ENCODE measurements at places on chromosomes 12 and 14.

DNA sequence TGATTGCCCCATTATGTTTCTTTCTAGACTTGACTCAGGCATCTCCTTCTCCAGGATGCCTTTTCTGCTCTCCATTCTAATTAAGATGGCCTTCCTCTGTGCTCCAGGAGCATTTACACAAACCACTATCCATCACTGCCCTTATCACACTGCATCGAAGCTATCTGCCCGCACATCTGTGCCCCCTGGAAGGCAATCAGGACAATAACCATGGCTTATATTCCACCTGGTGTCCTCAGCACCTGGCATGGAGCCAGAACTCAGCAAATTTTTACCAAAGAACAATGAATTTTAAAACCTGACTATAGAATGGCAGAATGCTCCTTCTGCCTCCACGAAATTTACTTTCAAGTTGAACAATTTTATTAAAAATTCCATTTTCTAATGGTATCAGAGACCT lies 465.8 kb downstream of the APAF1 start:
- DNase-seq, result no peak

DNA sequence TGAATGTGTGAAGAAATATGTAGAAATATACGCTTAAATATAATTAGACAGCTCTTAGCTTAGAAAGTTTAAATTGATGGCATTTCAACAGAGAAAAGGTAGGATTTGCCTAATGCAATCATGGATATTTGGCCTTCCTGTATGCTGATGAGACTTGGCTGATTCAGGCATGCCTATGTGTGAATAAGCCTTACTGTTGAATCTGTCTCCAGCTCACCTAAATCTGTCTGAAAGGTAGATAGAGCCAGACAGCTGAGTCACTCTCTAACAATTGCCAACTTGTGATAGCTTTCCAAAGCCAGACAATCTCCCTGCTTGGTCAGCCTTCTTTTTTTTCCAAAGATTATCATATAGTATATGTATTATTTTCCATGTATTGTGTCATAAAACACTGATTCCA lies 92.8 kb upstream of the FLRT2 start:
- no peak for DNase-seq

GRCh38 chr14:91906374-91906773 lies 39.0 kb upstream of the TC2N start:
- no peak for DNase-seq

DNA sequence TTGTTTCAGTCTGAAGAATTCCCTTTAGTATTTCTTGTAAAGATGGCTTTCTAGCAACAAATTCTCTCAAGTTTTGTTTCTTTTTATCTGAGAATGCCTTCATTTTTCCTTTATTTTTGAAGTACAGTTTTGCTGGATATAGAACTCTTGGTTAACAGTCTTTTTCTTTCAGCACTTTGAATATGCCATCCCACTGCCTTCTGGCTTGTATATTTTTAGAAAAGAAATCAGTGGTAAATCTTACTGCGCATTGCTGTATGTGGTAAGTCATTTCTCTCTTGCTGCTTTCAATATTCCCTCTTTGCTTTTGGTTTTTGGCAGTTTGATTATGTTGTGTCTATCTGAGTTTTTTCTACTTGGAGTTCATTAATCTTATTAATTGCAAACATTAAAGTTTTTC lies 16.8 kb upstream of the PPM1A start:
- no peak for DNase-seq

- DNase-seq, result no peak
Observed at GRCh38 chr12:71704920-71705319, 19.0 kb downstream of the TMEM19 start.

GRCh38 chr14:21933681-21934080 lies 260.1 kb upstream of the OR4E1 start:
- DNase-seq, result no peak

DNA sequence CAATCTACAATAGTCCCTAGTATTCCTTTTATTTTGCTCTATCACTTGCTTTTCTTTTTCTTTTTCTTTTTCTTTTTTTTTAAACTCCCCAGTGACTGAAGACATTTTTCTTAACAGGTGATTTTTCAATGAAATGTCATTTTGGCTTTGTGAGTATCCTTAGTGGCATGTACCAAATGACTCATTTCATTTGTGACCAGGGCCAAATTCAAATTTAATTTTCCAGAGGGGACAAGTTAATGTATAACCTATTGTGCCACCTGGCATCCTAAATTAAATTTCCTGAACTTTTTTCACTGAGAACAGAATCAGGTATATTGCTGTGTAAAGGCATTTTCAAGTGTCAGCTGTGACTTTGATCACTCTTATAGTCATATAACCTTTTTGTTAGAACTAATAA lies 39.7 kb upstream of the SYT1 start:
- no peak for DNase-seq

DNA sequence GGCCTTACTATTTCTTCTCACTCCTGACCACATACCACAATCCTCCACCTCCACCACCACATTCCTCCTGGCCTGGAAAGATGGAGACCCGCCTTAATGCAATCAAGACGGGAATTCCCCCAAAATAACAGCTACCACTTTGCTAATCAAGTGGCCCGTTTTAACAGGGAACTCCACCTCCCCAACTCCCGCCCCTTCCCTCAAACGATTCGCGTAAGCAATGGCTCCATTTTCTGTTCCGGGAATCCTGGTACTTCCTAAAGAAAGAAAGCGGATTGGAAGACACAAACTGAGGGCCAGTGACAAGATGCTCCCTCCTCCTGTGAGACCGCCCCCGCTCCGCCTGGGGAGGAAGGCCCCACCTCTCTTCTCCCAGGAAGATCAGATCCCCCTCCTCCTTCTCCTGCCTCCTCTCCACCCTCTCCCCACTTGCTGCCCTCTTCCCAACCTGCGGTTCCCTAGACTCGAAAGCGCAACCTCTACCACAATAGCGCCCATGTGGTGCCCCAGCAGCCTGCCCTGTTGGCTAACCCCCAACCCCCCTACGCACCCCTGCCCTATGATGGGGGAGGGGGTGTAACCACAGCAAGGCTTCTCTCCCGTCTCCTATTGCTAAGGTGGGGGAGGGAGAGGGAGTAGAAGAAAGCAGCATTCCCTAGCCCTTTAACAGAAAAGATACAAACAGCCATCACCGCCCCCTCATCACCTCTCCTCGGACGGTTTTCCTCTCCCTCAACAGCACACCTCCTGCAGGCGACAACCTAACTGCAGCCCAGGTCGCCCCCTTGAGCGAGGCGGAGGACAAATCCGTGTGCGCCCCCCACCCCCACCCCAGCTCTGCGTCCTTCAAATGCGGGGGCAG lies 777 bp downstream of the ARF3 start:
- peak; percentile 43 for DNase-seq

- DNase-seq, result no peak
Observed at GRCh38 chr14:91373591-91374254, 43.9 kb downstream of the CCDC88C start.

- DNase-seq, result no peak
Observed at GRCh38 chr12:55829967-55830600, 697 bp upstream of the DNAJC14 start.

- DNase-seq, result no peak
Observed at GRCh38 chr14:22601456-22601855, 3.4 kb downstream of the ABHD4 start.

DNA sequence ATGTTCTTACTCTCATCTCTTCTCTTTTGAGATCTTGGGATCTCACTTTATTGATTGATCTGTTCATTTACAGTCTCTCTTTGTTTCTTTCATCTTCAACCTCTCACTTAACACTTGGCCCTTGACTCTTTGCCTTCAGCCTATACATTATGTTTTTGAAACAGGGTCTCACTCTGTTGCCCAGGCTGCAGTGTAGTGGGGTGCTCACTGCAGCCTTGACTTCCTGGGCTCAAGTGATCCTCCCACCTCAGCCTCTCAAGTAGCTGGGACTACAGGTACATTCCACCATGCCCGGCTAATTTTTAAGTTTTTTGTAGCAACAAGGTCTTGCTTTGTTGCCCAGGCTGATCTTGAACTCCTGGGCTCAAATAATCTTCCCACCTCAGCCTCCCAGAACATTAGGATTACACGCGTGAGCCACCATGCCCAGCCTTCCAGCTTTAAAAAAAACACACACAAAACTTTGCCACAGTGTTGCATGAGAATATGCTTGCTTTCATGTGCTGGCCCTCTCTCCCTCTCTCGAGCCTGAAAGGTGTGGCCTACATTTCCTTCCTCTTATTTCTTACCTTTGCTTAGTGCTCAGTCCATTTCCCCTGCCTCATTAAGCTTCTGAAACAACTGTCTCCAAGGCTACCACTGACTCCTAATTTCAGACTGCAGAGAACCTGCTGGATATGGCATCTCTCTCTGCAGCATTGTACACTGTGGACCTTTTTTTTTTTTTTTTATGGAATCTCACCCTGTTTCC lies 9.9 kb downstream of the DIP2B start:
- DNase-seq, result no peak

DNA sequence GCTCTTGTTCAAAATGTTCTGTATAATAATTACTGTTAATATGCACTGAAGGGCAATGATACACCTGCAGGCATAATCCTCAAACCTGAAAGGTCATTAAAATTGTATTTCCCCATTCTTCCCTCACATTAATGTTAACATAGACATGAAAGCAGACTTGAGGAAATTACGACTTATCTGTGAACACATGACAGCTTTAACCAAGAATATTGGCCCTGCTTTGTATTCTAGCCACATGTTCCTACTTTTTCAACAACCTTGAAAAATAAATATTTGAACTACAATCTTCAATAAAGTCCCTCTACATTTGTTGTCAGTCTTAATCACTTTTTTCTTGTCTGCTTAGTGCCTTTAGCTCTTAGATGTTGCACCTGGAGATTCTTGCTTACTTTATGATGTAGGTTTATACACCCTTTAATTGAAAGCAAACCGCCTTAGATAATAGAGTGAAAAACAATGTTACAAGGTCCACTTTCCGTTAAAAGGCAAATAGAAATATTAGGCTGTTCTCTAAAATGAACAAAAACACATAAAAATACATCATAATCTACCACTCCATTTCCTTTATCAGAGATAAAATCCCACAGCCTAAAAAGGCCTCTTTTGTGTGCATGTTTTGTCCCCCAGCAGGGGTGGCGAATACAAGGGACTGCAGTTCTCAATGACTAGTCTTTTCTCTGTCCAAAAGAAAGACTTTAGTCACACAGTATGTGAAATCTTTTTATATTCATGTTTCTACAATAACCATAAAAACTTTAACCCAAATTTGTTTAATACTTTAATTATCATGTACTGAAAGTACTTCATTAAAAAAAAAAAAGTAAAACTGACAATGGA lies 55.9 kb downstream of the ZFC3H1 start:
- DNase-seq, result no peak

- peak; percentile 48 for DNase-seq
Observed at GRCh38 chr12:57803319-57803893, 15.1 kb downstream of the AVIL start.

GRCh38 chr12:106135781-106136180 lies 3.0 kb downstream of the NUAK1 start:
- no peak for DNase-seq

GRCh38 chr12:49456131-49456679 lies 82.6 kb upstream of the KCNH3 start:
- no peak for DNase-seq

DNA sequence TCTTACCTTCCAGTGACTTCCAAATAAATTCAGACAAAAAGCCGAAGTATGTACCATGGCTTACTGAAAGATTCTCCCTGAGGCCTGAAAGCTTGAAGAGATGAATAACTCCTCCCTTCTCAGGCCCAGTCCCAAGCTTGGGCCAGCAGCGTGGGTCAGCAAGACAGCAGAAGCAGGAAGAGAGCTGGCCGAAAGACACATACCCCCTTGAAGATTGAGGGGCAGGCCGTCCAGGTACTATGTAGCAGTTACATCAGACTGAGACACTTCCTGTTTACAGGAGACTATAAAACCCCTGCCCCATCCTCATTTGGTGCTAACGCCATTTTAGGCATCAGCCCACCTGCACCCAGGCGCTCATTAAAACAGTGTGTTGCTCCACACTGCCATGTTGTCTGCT lies 15.0 kb downstream of the NDUFA12 start:
- DNase-seq, result no peak

DNA sequence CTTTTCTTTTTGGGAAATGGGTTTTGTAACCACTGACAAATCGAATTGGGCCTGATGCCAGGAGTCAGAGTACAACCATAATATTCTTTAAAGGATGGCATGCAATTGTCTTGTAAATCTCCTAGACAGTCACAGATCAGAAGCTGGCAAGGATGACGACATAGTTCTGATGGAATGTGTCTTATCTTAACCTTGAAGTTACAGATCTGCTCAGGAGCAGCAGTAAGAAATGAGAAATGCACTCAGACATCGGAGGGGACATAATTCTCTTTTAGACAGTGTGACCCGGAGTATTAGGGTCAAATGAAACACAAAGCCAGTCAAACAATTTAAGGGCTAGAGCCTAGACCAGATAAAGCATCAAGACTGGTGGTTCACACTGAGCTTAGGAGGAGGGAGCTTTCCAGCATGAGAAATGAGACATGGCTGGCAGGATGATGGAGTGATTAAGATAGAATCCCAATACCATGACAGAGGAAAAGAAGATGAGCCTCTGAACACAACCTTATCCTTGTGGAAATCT lies 17.5 kb downstream of the CBX5 start:
- DNase-seq, result no peak

DNA sequence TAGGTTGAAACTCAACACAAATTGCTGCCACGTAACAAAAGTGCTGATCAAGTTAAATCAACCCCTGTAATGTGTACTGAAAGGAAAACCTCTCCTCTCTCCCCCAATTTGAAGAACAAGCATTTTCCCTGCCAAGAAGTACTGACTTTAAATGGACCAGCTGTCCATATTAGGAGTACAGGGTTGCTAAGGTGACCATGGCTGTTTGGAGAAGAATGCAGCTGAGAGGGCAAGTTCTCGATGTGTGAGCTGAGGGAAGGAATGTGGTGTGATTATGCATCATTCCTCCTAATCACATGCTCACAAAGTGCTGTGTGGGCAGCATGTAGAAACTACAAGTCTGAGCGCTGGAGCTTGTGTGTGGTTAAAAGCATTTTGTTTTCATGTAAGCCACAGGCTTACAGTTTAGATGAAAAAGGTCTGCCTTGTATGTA lies 50.9 kb upstream of the CCT2 start:
- DNase-seq, result no peak

- no peak for DNase-seq
Observed at GRCh38 chr12:80632835-80633234, 74.6 kb upstream of the MYF6 start.

DNA sequence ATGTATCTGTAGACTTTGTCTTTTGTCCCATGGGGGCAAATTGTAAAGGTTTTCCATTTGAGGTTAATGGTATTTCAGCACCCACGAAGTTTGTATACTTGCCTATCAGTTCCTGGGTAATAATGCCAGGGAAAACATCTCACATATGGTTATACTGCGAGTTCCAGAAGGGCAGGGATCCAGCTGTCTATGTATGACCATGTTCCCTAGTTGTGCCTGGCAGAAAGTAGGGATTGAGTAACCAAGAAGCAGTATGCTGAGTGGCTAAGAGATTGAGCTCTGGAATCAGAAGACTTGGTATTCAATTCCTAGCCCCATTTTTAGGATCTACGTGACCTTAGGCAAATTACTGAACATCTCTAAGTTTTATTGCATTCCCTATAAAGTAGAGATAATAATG lies 173.2 kb upstream of the PWP1 start:
- DNase-seq, result no peak

- DNase-seq, result no peak
Observed at GRCh38 chr12:56229916-56230431, at the start of gene SLC39A5. Gene SLC39A5, plus strand, starts transcription at chr12:56230051. Its CDS starts 1,224 bp downstream, at chr12:56231275.
